ENCODE measurements at places on chromosomes 16 and 17.

DNA sequence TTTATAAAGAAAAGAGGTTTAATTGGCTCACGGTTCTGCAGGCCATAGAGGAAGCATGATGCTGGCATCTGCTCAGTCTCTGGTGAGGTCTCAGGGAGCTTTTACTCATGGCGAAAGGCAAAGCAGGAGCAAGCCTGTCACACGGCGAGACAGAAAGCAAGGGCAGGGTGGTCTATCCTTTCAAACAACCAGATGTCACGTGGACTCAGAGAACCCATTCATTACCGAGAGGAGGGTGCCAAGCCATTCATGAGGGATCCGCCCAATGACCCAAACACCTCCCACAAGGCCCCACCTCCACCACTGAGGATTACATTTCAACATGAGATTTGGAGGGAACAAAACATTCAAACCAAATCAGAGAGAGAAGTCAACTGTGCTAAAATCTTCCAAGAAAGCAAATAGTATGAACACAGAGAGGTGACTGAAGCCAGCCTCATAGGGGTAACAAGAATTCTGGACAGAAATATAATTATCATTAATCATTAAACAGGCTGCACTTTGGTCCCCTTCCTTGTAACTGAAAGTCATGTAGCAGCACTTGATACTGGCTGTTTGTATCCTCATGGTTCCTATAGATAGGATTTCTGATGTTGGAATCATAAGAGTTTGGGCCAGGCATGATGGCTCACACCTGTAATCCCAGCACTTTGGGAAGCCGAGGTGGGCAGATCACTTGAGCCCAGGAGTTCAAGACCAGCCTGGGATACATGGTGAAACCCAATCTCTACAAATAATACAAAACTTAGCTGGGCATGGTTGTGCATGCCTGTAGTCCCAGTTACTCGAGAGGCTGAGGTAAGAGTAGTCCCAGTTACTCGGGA, 52.5 kb upstream of the B4GALNT2 start:
- no peak for DNase-seq

- DNase-seq = no peak
Measured at GRCh38 chr17:27747462-27748359, 52.6 kb downstream of the NOS2 start.

DNA sequence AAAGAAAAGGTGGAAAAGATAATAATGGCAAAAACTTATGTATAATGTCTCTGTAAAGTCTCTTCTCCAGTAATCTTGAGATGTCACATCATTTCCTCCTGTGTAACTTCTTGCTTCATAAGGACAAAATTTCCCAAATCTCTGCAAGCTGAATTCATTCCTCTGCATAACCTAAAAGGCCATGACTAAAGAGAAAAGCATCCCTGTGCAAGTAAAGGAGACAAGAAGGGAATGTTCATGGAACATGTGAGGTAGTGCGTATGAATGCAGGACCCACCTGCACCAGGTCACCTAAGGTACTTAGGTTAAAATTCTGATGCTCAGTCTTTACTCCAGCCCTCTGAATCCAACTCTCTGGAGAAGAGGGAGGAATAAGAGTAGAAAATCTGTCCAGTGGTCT, 46.9 kb upstream of the NLK start:
- no peak for DNase-seq

DNA sequence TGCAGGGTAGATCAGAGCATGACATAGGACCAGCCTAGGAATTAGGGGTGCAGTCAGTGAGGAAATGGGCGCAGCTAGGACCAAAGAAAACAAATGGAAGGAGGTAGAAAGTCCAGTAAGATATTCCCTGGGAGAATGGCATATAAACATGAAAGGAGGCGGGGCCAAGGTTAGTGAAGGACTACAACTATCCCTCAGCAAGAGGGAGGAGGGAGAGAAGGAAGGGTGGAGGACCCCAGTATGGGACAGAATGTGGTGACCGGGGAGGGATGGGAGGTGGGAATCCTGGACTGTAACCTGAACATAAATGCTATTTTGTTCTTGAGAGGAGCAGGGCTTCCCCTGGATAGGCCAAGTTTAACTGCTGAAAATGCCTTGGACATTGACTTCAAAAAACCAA, 22.8 kb downstream of the ITGB3 start:
- no peak for DNase-seq

- DNase-seq = no peak
Measured at GRCh38 chr16:31078597-31079341, 4.5 kb downstream of the ZNF646 start.

DNA sequence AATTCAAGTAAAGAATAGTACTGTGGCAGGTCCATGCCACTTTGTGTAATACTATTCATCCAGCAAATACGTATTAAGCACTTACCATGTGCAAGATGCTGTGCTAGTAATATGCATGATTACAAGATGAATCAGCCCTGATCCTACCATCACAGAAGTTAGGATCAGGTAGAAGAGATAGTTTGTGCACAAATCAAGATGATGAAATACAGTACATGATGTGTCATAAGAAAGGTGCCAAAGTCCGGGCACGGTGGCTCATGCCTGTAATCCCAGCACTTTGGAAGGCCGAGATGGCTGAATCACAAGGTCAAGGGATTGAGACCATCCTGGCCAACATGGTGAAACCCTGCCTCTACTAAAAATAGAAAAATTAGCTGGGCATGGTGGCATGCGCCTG, 10.9 kb downstream of the COG4 start:
- no peak for DNase-seq

GRCh38 chr16:79156761-79157160, 443.8 kb downstream of the MAF start:
- DNase-seq = no peak

GRCh38 chr17:55690105-55690508, 32.6 kb downstream of the TMEM100 start:
- DNase-seq = no peak

GRCh38 chr17:72270273-72270924, 149.6 kb downstream of the SOX9 start:
- no peak for DNase-seq

GRCh38 chr17:41513168-41513547, 5.5 kb downstream of the KRT15 start:
- no peak for DNase-seq

DNA sequence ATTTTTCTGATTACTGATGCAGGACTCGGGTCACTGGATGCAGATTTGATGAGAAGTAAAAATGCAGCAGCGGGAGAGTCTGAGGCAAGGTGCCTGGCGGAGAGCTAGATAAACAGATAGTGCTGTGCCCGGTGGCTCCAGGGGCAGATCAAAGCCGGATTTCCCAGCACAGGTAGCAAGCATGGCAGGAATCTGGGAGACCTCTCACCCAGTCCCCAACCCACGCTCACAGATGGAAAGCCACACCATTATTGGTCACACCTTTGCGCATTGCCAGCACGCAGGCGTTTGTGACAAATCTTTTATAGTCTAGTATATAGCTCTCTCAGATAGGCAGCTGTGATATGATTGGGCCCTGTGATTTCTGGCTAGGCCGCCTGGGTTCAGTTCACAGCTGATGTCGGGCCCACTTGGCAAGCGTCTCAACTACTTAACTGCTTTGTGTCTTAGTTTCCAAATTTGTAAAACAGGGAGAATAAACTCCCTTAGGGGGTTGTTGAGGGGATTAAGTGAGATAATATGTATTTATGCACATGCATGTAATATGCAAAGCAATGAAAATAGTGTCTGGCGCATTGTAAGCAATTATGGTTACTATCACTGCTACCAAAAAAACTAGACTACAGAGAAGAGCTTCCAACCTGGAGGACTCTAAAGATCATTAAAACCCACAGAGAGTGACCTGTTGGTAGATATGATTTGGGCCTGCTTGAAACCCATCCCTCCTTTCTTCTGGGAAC, 42.0 kb upstream of the NFAT5 start:
- no peak for DNase-seq

DNA sequence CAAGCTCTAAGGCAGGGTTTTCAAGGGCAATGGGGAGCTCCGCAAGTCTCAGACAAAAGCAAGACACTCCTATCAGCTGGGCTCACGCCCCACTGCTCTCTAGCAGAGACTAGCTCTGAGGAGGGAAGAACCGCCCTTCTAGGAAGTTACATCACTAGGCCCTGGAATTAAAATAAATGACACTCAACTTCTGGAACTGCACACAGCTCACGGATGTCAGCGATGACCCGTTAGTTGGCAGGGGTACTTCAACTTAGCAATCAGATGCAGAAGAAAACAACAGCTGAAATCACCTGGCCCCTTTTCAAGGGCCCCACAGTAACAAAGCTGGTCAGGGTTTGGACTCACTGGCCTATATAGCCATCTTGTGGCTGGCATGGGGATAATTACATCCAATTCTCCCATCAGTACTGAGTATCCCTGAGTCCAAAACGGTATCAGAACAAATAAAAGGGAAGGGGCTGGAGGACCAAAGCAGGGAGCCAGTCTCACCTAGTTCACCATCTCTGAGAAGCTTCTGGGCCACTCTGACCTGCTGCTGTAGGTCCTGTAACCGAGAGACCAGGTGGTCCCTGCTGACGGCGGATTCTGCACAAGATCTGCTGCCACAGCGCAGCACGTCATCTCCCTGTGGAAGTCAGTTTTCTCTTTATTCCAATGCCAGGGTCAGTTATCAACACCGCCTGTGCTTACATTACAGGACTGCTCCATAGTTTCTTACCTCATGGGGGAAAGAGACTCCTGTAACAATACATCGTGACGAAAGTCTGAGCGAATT, 22.2 kb downstream of the SERPINF1 start:
- no peak for DNase-seq

DNA sequence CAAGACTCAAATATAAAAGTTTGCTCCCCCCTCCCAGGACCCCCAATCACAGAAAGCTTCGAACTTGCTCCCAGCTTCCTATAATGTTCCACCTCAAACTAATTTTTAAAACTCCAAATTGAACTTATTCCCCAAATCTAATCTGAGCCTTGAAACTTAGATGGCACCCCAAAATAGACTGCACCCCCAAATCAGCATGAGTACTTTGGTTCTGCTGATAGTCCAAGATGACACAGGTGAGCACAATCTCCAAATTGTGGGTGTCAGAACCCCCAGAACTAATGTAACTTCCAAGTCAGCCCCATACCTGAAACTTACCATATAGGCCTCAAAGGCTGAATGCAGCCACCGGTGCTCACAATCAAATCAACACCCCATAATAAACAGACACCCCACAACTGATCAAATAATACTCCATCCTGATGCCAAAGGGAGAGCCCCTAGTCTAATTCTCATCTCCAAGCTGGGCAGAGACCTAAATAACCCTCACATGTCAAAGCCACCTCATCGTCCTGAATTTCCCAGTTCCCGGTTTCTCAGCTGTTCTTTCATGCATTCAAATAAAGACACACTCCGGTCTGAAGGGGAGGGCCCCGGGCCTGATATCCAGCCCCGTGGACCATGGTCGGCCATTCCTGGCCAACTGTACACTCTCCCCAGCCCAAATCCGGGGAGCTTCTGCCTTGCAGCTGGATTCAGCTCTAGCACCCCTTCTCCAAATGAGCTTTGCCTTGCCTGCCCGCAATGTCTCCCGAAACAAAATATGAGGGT, 1.8 kb upstream of the BCL6B start:
- DNase-seq = no peak

DNA sequence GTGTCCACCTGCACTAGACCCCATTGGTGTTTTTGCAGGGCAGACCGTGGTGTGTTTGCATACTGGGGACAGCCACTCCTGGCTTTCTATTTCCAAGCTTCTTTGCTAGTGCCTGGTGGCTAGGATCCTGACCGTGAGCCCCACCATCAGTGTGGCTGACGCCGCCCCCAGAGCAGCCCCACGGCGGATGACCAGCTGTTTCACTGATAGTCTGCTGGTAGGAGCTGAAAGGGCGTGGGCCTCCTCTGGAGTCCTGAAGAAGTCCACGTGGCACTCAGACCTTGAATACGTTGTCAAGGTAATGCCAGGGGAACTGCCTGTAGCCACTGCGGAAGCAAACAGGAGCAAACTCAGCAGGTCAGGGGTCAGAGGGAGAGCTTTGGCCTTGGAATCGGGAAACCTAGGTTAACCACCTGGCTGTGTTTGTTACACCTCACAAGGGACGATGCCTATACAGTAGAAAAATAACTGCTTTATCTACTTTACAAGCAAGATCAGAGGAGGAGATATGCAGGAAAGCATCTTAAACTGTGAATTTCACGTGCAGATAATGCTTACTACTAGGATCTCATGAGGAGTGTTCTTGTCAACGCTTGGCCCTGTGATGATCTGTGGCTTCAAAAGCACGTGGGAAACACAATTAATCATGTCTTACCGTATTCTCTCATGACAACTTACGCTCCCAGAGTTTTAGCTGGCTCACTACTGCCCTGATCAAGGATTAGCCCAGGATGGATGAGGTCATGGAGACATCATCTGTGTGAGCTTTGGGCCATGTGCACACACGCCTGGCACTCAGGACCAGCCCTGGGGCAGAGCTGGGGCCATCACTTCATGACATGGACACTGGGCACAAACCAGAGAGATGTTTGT, 30.3 kb downstream of the ALDH3A2 start:
- DNase-seq = no peak

DNA sequence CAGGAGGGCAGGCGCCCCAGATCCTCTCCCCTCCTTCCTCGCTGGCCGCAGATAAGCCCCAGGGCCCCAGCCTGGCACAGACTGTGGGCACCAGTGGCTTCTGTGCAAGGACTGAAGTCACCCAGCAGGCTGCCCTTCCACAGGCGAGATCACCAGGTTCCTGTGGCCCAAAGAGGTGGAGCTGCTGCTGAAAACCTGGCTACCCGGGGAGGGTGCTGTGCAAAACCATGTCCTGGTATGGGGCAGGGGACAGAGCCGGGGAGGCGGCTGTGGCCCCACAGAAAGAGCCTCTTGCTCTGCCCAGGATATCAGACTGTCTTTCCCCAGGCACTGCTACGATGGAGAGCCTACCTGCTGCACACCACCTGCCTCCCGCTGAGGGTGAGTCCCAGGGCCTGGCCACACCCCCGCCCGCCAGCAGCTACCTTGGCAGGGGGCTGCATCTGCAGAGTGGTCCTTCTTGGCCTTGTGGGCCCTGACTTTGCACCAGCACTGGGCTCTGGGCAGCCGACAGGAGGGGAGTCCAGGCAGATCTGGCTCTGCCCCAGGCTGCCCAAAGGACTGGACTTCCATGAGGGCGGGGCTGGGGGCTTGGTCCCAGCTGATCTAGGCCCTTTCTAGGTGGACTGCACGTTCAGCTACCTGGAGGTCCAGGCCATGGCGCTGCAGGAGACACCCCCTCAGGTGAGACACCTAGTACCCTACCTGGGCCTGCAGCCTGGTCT, 615 bp downstream of the CARMIL2 start:
- no peak for DNase-seq

DNA sequence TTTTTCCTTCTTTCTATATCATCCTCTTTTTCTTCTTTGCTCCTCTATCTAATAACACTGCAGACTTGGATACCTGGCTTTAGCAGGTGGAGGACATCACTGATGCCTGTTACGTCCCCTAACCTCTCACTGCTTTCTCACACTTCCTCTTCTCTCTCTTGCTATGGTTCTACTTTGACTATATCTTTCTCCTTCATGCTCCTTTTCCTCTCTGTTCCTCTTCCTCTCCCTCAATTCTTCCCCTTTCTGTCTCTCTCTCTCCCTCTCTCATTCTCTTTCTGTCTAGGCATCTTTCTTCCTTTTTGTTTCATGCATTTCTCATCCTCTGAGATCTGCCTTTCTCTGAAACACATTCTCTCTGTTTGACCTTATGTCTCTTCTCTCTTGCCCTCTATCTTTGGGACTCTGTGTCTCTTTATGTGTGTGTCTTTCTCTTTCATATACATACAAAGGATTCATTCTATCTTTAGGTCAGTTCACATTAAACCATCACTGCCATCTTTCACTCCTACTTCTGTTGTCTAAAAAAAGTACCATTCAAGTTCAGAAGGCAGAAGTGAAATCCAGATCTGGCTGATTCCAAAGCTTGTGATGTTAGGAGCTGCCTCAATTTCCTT, 353.7 kb downstream of the SHISA9 start:
- no peak for DNase-seq

GRCh38 chr17:49964769-49965523, 4.0 kb upstream of the DLX4 start:
- DNase-seq = no peak

- DNase-seq = peak; percentile 14
Measured at GRCh38 chr17:74303305-74303704, 22.7 kb upstream of the KIF19 start.

Measured in GF-D8 (cell line).